ENCODE measurements at places on chromosomes 1 and 21. TPM values are rescaled to one million over a fixed set of nuclear protein-coding genes. Genes with fewer than 3 reads are reported as not detected.

Gene ACTA1
- 0.17 TPM for total RNA-seq

Gene RNU1-4
- 1,358 TPM for total RNA-seq

Gene CFHR1
- total RNA-seq = 0.75 TPM

- no peak for DNase-seq
These were observed 20.0 kb downstream of the YIPF1 start for GRCh38 chr1:53869454-53870117.

DNA sequence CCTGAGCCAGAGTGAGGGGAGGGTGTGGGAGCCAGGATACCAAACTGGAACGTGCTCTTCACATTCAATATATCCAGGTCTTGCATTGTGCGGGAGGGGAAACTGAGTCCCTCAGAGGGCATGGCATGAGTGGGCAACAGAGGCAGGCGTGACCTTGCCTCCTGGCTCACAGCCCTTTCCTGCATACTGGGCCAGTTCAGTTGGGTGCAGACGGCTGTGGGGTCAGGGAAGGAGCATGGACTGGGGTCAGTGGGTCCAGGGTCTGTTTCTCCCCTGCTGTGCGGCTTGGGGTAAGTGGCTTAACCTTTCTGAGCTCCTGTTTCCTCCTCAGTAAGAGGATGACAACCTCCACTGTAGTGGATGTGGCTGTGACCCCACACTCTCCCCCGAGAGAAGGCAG, 16.6 kb downstream of the SERINC2 start:
- DNase-seq = no peak

DNA sequence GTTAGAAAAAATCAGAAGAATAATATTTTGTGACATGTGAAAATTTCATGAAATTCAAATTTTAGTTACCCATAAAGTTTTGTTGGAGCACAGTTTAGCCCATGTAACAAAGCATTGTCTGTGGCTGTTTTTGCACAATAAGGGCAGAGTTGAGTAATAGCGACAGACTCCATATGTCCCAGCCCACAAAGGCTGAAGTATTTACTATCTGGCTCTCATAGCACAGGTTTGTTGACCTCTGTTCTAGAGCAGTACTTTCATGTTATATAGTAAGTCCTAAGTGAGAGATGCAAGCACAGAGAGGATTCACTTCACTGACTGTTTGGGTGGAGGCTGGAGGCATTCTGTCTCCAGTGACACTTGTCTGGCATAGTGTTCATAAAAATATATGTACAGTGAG, 6.8 kb downstream of the LAMC1 start:
- DNase-seq = no peak

DNA sequence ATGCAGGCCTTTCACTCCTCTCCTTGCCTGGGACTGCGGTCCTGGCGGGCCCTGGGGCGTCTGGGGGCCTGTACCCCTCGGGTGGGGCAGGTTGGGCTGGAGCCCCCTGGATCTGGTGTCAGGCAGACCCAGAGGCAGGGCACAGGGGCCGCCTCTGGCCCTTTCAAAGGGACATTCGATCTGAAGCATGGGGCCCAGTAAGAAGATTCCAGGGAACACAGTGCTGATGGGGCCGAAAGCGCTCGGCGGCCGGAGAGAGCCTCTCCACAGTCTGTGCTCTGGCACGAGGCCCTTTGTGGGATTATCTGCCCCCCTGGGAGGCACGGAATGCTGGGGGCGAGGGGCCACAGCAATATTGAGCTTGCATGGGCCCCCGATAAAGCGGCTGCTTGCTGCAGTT, 15.2 kb downstream of the PRDM16 start:
- no peak for DNase-seq

DNA sequence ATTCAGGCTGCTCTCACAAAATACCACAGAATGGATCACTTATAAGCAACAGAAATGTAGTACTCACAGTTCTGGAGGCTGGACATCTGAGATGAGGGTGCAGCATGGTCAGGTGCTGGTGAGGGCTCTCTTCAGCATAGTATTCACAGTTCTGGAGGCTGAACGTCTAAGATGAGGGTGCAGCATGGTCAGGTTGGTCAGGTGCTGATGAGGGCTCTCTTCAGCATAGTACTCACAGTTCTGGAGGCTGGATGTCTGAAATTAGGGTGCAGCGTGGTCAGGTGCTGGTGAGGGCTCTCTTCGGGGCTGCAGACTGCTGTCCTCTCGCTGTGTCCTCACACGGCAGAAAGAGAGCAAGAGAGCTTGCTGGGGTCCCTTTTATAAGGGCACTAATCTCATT, 17.1 kb downstream of the PDZK1IP1 start:
- no peak for DNase-seq

GRCh38 chr1:245045087-245045881, 109.5 kb upstream of the KIF26B start:
- peak; percentile 44 for DNase-seq

- peak; percentile 41 for DNase-seq
These were observed 59.8 kb downstream of the ERG start for GRCh38 chr21:38438462-38438893.

DNA sequence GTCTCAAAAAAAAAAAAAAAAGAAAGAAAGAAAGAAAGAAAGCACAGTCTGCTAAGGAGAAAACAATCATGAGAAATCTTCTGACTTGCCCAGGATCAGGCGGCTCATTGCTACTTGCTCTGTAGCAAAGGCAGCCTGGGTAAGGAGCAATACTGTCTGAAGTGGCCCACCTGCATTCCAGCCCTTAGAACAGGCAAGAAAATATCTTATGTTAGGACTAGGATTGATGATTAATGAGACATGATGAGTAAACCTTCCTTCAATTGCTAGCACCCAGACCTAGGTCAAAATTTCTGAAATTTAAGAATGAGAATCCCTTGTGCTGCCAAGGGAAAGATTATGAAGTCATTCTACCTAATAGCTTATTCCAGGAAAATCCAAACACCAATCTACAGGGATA, 140.8 kb downstream of the DSCAM start:
- DNase-seq = no peak
